ENCODE measurements at places on chromosomes 16 and 17.

DNA sequence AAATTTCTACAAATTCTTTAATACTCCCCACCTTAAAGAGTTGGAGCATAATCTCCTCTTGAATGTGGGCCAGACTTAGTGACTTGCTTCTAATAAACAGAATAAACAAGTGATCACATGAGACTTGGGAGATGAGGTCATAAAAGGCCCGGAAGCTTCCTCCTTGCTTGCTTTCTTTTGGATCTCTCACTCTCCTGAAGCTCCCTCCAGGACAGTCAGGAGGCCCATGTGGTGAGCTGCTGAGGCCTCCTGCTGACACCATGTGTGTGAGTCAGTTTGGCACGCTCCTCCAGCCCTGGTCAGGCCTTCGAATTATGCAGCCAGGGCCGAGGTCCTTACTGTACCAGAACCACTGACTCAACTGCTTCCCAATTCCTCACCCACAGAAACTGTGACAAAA lies 53.2 kb downstream of the NDEL1 start:
- no peak for DNase-seq

GRCh38 chr16:12170103-12171040 lies 193.8 kb downstream of the SNX29 start:
- no peak for DNase-seq

DNA sequence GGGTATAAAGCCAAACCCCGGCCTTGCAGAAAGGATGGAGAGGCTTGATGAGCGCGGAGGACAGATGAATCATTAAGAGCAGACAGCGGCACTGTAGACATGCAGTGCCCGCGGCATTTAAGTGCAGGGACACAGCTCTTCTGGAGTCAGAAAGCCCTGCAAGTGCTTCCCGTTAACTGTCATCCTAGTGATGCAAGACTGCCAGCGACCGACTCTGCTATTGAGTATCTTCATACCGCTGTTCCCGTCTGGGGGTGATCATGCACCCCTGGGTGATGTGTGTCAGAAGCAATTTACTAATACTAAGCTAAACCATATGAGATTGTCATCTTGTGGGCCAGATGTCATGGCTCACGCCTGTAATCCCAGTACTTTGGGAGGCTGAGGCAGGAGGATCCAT lies 101.0 kb downstream of the ABCC6 start:
- no peak for DNase-seq

DNA sequence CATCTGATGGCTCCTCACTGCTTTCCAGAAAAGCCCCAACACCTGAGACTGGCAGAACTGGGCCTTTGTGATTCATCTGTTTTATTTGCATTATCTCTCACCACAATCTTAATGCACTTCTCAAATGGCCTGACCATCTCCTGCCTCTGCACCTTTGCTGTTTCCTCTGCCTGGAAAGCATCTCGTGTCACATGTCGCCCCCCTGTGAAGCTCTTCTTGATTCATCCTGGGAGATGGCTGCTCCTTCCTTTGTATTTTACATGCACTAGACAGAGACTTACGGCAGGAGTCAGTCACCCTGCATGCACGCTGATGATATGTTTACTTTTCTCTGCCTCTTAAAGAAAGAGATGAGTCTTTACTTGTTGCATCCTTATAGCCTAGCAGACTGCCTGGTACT lies 30.0 kb downstream of the HNF1B start:
- no peak for DNase-seq

GRCh38 chr17:4948931-4949320 lies 596 bp upstream of the PFN1 start:
- DNase-seq, result peak; percentile 96
